MV-4-11 (cell line): ENCODE measurements at places on chromosomes 16 and 17.
A peak's percentile ranks its signal among the peaks of the same experiment; 100 is the strongest.

DNA sequence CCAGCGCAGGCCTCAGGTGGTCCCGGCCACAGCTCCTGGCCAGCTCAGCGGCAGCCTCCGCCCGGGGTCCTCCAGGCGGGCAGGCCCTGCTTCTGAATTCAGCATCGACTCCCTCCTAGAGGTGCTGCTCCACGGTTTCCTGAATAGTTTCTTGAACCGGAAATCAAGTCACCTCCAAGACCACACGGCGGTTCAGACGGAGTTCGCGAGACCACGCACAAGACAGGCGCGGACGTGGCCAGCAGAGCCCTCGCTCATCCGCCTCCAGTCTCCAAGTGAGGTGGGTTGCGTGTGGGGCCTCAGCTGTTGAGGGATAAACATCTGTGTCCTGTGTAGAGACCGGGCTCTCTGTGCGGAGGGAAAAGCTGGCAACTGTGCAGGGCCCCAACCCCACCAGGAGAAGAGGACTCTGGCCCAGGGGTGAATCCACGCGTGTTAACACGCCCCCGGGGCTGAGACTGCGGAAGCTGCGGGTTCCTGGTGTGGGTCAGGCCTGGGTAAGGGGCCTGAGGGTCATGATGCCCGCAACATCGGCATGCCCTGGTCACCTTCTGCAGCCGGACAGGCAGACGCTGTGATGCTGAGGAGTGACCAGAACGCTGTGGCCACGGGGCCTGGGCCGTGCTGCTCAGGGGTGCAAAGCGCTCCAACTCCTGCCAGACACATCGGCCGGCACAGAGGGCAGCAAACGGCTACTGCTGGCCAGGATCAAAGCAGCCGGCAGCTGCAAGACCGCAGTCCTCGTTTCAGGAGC lies 55.0 kb upstream of the METRNL start:
- no peak for DNase-seq

GRCh38 chr16:50668368-50669008 lies 12.6 kb downstream of the SNX20 start:
- DNase-seq: no peak

GRCh38 chr17:36183001-36183971 lies 6.8 kb upstream of the TBC1D3B start:
- DNase-seq: no peak

DNA sequence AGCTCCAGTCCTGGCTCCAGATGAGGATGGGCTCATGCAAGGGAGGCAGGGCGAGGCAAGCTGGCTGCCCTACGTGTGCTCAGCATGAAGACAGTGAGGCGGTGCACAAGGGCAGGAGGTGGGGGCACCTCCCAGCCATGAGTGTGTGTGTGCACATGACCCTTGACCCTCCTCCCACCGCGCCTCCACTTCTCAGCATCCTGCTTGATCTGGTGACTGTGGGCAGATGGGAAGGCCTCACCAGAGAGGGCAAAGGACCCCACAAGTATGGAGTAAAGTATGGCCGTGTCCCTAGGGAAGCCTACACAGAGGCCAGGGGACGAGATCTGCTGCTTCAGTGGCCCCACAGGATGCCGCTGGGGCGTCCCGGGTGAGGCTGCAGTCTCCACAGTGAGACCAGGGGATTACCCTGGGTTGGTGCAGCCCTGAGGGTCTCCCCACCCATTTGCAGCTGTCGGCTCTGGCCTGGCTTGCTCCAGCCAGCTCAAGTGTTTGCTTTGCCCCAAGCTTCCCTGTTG lies 7.9 kb upstream of the RNF222 start:
- no peak for DNase-seq

DNA sequence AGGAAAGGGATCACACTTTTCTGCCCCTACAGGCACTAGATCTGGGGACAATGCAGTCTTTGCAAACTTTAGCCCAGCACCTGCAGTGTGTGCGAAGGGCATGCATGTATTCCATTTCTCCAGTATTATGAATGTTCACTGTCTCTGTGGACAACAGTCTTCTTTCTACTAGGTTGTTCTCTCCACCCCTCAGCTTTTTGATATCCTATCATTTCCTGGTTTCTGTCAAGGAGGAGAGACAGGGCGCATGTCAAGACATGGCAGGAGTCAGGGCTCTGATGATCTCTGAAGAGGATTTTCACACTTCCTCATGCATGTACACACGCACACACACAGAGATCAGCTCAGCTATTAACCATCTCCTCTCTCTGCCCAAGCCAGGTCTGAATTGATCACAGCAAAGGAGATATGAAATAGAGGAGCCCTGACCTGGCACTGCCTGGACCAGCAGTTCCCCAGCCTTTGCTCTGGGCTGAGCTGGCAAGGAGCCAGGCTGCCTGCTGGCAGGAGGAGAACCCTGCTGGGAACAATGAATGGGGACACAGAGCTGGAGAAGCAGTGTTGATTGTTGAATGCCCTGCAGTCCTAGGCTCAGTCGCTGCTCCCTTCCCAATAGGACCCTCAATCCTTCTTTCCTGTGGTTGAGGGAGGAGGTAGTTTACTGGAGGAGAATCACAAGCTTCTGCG lies 2.6 kb downstream of the GPR179 start:
- peak; percentile 62 for DNase-seq

DNA sequence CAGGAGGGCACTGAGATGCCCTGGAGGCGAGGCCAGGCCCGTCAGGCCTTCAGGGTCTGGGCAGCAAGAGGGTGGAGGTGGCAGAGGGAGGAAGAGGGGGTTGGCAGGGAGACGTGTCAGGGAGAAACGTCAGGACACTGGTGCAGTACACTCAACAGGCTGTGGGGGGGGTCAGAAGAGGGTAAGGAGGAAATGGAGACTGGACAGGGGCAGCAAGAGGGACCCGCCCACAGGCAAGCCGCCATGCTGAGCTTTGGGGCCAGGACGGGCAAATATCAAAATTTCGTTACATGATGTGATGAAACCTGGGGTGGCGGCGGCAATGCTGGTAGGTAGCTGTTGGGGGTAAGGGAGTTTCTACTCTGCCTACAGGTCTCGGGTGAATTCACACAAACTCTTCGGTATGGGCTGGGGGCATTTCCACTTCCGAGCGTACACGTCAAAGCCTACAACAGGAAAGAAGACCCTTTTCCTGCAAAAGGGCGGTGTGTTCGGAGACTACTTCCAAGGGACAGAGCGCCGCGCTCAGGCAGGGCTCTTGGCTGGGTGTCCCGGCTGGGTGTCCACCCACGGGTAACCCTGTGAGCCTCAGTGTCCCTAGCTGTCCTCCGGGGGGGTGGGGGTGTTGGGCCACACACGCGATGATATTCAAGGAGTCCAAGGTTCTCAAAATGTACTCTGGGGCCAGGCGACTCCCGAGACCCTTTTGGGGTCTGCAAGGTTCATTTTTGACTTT lies 43.3 kb upstream of the ATP2A3 start:
- no peak for DNase-seq

- no peak for DNase-seq
Measured at GRCh38 chr16:50386774-50387173, 18.0 kb upstream of the BRD7 start.

- no peak for DNase-seq
Measured at GRCh38 chr17:3929764-3930163, 13.5 kb upstream of the P2RX1 start.

DNA sequence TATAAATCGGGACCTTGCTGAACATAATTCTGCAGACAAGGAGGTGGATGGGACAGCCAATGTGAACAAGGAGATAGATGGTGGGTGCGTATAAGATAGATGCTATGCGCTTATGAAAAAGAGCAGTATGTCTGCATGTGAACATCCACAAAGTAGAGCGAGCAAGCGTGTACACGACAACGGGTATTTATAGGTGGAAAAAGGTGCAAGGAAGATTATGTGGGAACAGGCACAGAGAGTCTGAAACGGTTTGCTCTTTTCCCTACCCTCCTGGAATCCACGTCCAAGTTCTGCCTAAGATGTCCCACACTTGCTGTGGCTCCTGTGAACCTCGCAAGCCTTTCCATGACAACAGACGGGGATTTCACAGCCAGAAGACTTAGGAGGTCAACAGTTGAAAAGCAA lies 43.0 kb downstream of the SNX11 start:
- DNase-seq: no peak

DNA sequence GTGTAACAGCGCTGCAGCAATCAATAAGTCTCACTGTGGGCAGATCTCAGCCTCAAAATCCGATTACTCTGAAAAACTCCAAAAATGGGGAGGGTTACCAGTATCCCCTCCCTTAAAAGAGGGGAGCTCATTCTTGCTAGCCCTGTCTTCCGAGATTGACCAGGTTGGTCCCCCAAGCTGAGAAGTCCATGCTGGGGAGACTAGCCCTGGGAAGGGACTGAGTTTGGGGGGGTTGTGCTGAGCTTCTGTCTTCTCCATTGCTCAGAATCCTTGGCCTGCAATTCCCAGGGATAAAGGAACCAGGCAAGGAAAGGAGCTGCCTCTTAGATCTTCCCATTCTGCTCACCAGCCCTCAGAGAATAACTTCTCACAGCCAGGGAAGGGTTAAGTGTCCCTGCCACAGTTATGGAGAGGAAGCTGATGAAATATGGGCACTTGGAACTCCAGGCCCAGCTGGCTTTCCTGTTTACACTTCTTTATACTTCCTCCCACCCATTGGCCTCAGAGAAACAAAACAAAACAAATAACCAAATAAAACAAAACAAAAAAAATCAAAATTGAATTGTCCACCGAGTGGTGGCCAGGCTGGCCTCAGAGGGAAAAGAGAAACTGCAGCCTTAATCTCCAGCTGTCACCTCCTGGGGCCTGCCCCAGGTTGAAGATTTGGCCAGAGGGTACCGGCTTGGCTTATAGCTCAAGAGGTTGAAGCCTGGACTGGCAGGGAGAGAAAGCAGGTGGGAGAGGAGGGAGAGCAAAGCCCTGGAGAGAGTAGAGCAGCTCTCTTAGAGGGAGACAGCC lies 2.6 kb downstream of the HOXB3 start:
- peak; percentile 29 for DNase-seq

GRCh38 chr17:77363821-77364361 lies 223.1 kb downstream of the SEC14L1 start:
- DNase-seq: no peak

- DNase-seq: peak; percentile 81
Measured at GRCh38 chr17:64520359-64520758, 13.6 kb downstream of the CEP95 start.

GRCh38 chr16:84407588-84408313 lies 39.4 kb downstream of the ATP2C2 start:
- DNase-seq: no peak

DNA sequence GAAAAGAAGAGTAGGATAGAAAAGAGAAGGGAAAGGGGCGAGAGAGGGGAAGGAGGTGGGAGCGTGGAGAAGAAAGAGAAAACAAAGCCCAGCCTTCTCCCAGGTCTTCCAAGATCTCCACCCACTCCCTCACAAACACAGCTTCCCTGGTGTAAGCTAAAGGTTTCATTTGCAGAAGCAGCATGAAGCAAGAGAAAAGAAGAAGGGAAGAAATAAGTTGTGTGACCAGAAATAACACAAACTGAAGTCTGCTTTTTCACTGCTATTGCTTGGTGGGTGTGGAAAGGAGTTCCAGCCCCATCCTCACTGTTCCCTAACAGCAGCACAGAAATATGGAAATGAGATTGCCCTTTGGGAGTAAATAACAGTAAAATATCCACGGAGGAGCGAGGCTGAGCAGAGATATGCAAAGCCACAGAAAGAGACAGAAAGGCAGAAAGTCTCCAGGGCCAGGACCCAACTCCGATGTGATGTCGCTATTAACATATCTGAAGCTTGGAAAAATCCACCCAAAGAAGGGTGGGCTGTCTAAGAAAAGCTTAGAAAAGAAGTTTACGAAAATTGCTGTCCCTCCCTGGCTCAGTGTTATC lies 10.3 kb upstream of the GAS7 start:
- peak; percentile 65 for DNase-seq

DNA sequence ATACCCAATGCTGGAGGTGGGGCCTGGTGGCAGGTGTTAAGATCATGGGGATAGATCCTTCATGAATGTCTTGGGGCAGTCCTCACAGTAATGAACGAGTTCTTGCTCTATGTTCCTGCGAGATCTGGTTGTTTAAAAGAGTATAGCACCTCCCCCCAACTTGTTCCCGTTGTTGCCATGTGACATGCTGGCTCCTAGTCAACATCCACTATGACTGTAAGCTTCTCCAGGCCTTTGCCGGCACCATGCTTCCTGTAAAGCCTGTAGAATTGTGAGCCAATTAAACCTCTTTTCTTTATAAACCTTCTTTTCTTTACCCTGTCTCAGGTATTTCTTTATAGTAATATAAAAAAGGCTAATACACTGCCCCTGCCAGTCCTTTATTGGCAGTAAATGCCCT lies 33.3 kb downstream of the RANBP10 start:
- no peak for DNase-seq
